ENCODE measurements at places on chromosomes 4 and X. TPM values are rescaled to one million over a fixed set of nuclear protein-coding genes. Genes with fewer than 3 reads are reported as not detected.

GRCh38 chrX:134369576-134369975 is 90.4 kb upstream of the HPRT1 start:
- no peak for DNase-seq

Gene LRRC66
- 1.3 TPM for polyA plus RNA-seq

Gene DCAF4L1
- polyA plus RNA-seq: 0.22 TPM

DNA sequence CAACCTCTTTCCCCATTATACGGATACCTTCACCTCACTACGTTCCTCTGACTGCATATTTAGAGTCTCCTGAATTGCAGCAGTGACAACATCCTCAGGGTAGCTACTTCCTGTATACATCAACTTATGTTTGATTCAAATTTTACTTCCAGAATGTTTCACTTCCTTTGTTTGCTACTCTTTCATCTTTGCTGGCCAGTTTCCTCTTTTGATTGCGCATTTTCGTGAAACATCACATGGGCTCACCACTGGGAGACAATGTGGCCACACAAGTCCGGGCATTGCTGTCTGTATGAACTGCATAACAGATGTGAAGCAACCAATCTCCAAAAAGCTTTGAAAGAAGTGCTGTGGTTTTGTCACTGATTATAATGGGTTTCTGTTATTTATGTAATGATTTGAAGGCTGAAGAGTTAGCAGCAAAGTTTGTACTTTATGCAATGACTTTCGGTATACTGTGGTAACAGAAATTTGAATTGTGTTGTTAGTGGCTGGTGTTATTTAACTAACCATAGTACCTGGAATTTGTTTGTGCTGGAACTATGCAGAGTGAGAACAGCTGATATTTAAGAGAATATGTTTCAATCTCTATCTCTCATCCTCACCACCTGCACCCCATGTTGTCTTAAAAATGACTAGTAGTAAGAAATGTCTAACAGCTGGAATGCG is 7.4 kb downstream of the SNCA start:
- DNase-seq: no peak

GRCh38 chrX:40694802-40695201 is 40.5 kb downstream of the MED14 start:
- DNase-seq: no peak

Gene DDX60
- 9.4 TPM for polyA plus RNA-seq

Gene RXFP1
- not detected for polyA plus RNA-seq

- DNase-seq: no peak
These were observed 537.8 kb upstream of the BOD1L1 start for GRCh38 chr4:14165222-14165920.

GRCh38 chrX:133792198-133792953 is 193.0 kb downstream of the GPC3 start:
- peak; percentile 56 for DNase-seq

Gene ARMCX1
- 50.0 TPM for polyA plus RNA-seq
